ENCODE measurements at places on chromosomes 1 and 21. TPM values are rescaled to one million over a fixed set of nuclear protein-coding genes. Genes with fewer than 3 reads are reported as not detected.

GRCh38 chr1:219265026-219265515 lies 91.4 kb downstream of the LYPLAL1 start:
- H3K4me3 ChIP-seq = no peak overlapping the region
- no peaks in the 10 kb centered on the region for H3K27me3 ChIP-seq
- no peak for DNase-seq
- H3K36me3 ChIP-seq = peaks cover 14% of the 10 kb centered on the region
- no peak overlapping the region for H3K27ac ChIP-seq

GRCh38 chr21:43702785-43703034 lies 16.2 kb upstream of the PDXK start:
- peaks cover 5% of the 10 kb centered on the region for H3K27me3 ChIP-seq
- H3K27ac ChIP-seq = no peak overlapping the region
- no peak for DNase-seq
- peak overlapping the region; percentile 39 for H3K4me3 ChIP-seq

DNA sequence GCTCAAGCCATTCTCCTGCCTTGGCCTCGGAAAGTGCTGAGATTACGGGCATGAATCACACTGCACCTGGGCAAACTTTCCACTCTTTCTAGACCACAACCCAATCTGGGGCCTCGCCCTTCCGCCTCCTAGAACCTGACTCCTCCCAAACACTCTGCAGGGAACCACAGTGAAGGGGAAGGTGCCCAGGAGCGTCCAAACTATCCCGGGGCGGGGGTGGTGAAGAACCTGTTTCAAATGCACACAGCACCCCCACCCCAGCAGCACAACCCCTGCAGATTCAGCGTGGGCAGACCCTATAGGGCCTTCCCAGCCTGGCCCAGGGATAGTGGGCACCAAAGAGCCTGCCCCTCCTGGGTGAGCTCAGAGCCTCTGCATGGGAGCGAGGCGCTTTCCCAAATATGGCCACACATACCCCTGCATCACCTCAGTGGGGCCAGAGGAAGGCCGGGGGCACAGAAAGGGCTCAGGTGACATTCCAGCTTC lies 86.9 kb downstream of the STUM start:
- H3K4me3 ChIP-seq = peak overlapping the region; percentile 19
- H3K36me3 ChIP-seq = peaks cover 76% of the 10 kb centered on the region
- peak; percentile 16 for DNase-seq
- H3K27ac ChIP-seq = peak overlapping the region; percentile 66
- peaks cover 82% of the 10 kb centered on the region for H3K4me1 ChIP-seq

The SLAMF8 gene
- total RNA-seq = 0.27 TPM

DNA sequence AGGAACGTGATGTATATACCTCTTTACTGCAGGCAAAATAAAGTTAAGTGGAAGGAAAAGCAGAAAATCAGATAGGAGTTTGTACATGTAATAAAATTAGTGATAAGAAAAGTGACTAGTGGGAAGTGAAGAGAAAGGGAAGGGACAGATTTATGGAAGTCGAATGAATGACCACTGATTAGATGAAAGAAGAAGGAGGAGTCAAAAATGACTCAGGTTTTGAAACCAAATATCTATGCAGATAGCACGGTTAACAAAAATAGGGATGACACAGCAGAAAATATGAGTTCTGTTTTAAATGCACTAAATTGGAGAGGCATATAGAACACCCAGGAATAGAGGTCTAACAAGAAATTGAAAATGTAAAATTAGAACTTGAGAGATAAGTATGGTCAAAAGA lies 128.0 kb downstream of the HMCN1 start:
- no peak overlapping the region for H3K27ac ChIP-seq
- H3K4me1 ChIP-seq = no peaks in the 10 kb centered on the region
- H3K4me3 ChIP-seq = no peak overlapping the region
- no peaks in the 10 kb centered on the region for H3K27me3 ChIP-seq

DNA sequence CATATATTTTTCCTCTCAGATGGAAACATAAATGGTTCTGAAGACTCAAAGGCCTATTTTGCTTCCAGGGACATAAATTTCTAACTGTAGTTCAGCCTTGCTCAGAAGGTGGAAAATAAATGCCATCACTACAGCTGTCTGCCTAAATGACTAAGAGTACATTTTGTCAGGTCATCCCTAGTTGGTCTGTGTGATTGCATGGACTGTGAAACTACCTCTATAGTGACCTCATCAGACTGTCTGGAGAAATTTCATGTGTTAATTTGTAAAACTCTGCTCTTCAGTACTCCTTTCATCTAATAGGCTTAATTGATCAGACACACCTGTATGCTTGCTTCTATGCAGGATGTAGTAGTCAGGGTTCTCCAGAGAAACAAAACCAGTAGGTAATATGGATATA lies 886.9 kb downstream of the AMY1C start:
- DNase-seq = no peak
- H3K27me3 ChIP-seq = no peaks in the 10 kb centered on the region
- H3K4me1 ChIP-seq = no peaks in the 10 kb centered on the region
- no peak overlapping the region for H3K27ac ChIP-seq
- H3K4me3 ChIP-seq = no peak overlapping the region

- no peak overlapping the region for H3K27ac ChIP-seq
- H3K4me3 ChIP-seq = no peak overlapping the region
- peaks cover 12% of the 10 kb centered on the region for H3K36me3 ChIP-seq
- H3K4me1 ChIP-seq = peaks cover 35% of the 10 kb centered on the region
- DNase-seq = no peak
Measured at GRCh38 chr21:43884012-43884860, 19.2 kb downstream of the AGPAT3 start.

The DDR2 gene
- total RNA-seq = 0.27 TPM

GRCh38 chr1:220076861-220077762 lies 12.5 kb downstream of the BPNT1 start:
- H3K4me1 ChIP-seq = peaks cover 3% of the 10 kb centered on the region
- H3K27me3 ChIP-seq = no peaks in the 10 kb centered on the region
- DNase-seq = no peak
- H3K36me3 ChIP-seq = peaks cover 52% of the 10 kb centered on the region
- no peak overlapping the region for H3K27ac ChIP-seq
- H3K4me3 ChIP-seq = no peak overlapping the region

DNA sequence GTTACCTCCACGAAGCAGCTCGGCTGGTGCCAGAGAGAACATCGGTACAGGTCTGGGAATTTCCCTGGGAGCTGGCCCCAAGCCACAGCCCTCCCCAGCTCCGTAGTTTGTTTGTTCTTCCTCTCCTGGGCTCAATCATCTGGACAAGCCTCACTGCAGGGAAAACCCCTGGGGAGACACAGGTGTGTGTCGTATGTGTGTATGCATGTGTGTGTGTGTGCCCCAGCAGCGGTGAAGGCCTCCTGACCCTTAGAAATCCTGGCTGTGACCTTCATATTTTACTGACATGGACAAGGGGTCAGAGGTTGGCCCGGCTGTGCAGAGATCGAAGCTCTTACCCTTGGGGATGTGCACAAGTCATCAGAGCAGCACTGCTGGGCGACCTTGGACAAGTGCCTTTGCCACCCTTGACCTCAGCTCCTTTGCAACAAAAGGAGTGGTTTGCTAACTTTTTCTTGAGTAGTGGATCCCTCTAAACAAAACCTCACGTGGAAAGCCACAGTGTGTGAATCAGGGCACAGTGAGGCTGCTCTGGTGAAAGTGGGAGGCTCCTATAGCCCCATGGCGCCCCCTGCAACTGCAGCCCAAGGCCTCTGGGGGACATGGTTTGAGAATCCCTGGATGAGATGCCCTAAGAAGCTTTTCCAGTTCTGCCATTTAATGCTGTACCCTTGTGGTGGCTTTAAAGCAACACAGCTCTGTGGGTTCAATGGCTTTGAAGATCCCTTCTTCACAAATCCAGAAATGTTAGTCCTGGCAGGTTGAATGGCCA lies 12.3 kb upstream of the IL22RA1 start:
- peak overlapping the region; percentile 76 for H3K27ac ChIP-seq
- peaks cover 27% of the 10 kb centered on the region for H3K4me1 ChIP-seq
- peaks cover 50% of the 10 kb centered on the region for H3K36me3 ChIP-seq
- peaks cover 2% of the 10 kb centered on the region for H3K27me3 ChIP-seq

DNA sequence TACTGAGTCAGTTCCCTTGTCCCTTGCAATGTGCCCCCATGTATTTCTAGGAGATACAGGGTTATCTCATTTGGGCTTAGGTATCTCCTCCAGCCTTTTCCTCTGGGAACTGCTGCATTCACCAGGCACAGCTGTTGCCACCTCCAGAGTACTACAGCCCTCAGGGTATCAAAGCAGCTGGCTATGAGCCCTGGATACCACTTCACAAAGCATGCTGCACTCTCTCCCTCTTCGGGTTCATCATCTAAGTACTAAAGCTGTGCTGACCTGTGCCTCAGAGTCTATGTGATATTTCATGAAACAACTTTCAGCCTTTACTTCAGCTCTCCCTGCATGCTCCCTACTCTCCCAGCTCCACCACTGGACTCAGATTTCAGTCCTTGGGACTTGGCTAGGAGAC lies 62.3 kb downstream of the CCDC185 start:
- no peak overlapping the region for H3K27ac ChIP-seq
- no peaks in the 10 kb centered on the region for H3K27me3 ChIP-seq
- no peaks in the 10 kb centered on the region for H3K4me1 ChIP-seq
- no peak overlapping the region for H3K4me3 ChIP-seq
- no peak for DNase-seq

GRCh38 chr1:159829273-159829634 lies 2.6 kb downstream of the SLAMF8 start:
- H3K4me1 ChIP-seq = peaks cover 15% of the 10 kb centered on the region
- peak overlapping the region; percentile 16 for H3K27ac ChIP-seq

The HPCA gene
- total RNA-seq = not detected

DNA sequence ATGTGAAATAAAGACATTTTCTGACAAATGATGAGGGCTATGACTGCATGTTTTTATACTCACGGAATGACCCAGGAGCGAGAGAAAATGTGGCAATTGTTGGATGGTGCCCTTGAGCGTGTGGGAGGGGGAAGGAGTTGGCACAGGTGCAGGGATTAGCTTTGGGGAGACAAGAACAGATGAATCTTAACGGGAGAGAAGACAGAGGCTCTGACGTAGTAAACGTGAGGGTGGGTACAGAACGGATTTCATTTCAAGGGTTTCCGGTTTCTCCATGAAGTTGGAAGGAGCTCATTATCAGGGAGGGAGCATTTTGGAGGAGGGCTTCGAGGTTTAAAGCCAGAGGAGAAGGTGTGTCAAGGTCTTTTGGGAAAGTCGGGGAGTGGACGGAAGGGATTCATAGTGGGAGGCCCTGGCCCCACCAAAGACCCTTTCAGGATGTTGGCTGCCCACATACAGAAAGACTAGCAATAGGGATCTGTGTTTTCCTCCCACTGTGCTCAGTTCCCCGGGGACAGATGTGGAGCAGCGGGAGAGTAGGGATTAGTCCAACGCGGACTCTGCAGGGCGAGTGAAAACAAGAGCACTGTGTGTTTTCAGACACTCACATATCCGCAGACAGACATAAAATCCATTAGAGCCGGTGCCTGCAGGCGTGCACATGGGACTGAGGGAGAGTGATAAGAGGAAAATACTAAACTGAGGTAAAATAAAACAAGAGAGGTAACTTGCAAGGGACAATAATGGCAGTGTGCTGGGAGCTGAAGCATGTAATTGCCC lies 584.1 kb downstream of the AJAP1 start:
- no peaks in the 10 kb centered on the region for H3K4me1 ChIP-seq
- no peak overlapping the region for H3K27ac ChIP-seq
- no peaks in the 10 kb centered on the region for H3K36me3 ChIP-seq
- no peak for DNase-seq
- H3K4me3 ChIP-seq = no peak overlapping the region

DNA sequence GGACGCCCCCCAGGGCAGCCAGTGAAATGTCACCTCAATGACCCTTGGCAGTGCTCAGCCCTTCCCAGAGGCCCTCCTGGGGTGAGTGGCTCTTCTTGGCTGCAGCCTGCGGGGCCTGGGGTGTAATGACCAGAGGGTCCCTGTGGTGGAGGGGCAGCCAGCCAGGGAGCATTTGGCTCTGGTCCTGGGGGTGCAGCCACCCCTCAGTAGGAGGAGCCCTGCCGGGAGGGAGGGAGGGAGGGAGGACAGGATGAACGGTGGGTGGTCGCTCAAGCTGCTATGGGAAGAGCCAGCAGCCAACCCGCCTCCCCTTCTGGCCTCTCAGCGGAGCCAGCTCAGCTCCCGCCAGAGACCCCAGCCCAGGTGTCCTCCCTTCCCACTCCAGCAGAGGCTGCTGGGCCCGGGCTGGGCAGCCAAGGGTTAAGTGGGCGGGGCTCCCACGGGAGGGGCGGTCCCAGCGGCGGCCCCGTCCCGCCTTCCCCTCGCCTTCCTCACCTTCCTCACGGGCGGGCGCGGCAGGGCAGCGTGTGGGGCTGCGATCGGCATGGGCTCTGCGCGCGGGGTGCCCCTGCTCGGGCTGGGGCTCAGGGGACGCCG lies 9.0 kb upstream of the PLCH2 start:
- no peaks in the 10 kb centered on the region for H3K36me3 ChIP-seq
- peaks cover 17% of the 10 kb centered on the region for H3K4me1 ChIP-seq
- H3K27ac ChIP-seq = no peak overlapping the region
- no peak for DNase-seq

DNA sequence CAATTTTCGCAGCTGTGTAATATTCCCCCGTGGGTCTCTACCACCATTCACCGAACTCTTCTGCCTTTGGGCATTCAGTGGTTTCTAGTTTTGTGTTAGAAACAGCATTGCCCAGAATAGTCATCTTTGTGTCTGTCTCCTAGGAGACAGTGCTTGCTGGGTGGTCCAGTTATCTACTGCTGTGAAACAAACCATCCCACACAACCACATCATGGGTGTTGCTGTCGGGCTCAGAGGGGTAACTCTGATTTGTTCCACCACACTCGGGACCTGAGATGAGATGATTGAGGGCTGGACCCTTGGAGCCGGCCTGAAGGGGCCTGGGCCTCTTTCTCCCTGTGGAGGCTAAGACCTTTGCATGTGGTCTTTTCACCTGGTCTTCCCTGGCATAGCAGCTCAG lies 427.2 kb upstream of the VAMP3 start:
- H3K4me3 ChIP-seq = no peak overlapping the region
- H3K27ac ChIP-seq = no peak overlapping the region

- no peak overlapping the region for H3K27ac ChIP-seq
- H3K4me3 ChIP-seq = no peak overlapping the region
- no peaks in the 10 kb centered on the region for H3K36me3 ChIP-seq
- H3K27me3 ChIP-seq = no peaks in the 10 kb centered on the region
- H3K4me1 ChIP-seq = no peaks in the 10 kb centered on the region
Measured at GRCh38 chr1:175713381-175713780, 30.0 kb downstream of the TNR start.

The KCNK1 gene
- not detected for total RNA-seq

- peaks cover 52% of the 10 kb centered on the region for H3K4me1 ChIP-seq
- H3K4me3 ChIP-seq = no peak overlapping the region
- H3K36me3 ChIP-seq = no peaks in the 10 kb centered on the region
- DNase-seq = no peak
- peak overlapping the region; percentile 50 for H3K27ac ChIP-seq
Measured at GRCh38 chr1:234841281-234841680, 231.3 kb upstream of the IRF2BP2 start.

GRCh38 chr1:206117151-206117948 lies at the start of gene AVPR1B:
Gene AVPR1B, minus strand, starts transcription at chr1:206117388. Its CDS starts 498 bp downstream, at chr1:206116890.
- peak; percentile 49 for DNase-seq
- H3K4me3 ChIP-seq = peak within 1 kb of the TSS; percentile 77
- peaks cover 13% of the 10 kb centered on the region for H3K4me1 ChIP-seq
- H3K27ac ChIP-seq = peak within 1 kb of the TSS; percentile 50
- H3K36me3 ChIP-seq = no peaks in the 10 kb centered on the region
- peaks cover 22% of the 10 kb centered on the region for H3K27me3 ChIP-seq

All from activated B cell treated with CpG ODN at 0.5 μM for 24 hours (primary cell).